ENCODE measurements at places on chromosomes 6 and 20.
A peak's percentile ranks its signal among the peaks of the same experiment; 100 is the strongest.

DNA sequence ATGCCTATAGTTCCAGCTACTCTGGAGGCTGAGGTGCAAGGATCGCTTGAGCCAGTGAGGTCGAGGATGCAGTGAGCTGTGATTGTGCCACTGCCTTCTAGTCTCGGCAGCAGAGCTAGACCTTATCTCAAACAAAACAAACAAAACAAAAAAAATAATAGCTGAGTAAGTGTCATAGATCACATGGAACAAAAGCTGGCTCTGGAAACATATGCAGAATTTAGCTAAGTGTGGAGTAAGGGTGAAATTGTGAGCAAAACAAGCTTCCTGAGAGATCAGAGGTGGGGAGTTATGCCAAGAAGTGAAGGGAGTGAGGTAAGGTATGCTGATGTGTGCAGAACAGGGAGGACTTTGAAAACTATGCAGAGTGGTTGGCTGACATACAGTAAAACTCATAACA, 18.7 kb downstream of the SGK1 start:
- DNase-seq = no peak

DNA sequence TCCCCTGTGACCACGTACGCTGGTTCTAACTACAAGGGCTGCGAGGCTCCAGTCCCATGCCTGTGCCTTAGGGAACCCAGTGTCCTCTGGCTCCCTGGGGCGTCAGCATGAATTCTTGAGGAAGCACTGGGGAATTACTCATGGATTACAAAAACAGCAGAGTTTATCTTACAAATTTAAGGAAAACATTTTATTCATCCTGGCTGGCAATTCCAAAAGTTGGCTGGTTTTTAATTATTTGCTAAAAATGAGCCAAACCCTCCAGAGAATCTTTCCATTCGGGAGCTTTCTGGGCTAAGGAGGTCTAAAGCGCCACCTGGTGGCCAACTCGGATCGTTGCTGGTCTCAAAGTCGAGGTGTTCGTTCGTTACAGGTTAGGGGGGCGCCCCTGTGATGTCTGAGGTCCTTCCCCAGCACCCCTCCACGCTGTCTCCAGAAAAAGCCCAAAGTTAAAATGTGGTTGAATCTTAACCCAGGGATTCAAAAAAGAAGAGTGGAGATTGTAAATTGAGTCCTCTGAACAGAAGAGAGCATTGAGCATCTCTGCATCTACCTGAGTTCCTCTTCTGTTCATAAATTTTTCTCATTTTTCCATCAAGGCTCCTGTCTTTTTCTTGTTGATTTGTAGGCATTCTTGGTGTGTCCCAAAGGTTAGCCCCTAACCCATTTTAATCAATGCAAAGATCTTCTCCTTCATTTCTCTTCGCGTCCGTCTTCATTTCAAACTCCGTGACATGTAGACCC, 99.4 kb downstream of the BFSP1 start:
- DNase-seq = peak; percentile 24

GRCh38 chr20:19448632-19449031, 236.2 kb downstream of the SLC24A3 start:
- no peak for DNase-seq

DNA sequence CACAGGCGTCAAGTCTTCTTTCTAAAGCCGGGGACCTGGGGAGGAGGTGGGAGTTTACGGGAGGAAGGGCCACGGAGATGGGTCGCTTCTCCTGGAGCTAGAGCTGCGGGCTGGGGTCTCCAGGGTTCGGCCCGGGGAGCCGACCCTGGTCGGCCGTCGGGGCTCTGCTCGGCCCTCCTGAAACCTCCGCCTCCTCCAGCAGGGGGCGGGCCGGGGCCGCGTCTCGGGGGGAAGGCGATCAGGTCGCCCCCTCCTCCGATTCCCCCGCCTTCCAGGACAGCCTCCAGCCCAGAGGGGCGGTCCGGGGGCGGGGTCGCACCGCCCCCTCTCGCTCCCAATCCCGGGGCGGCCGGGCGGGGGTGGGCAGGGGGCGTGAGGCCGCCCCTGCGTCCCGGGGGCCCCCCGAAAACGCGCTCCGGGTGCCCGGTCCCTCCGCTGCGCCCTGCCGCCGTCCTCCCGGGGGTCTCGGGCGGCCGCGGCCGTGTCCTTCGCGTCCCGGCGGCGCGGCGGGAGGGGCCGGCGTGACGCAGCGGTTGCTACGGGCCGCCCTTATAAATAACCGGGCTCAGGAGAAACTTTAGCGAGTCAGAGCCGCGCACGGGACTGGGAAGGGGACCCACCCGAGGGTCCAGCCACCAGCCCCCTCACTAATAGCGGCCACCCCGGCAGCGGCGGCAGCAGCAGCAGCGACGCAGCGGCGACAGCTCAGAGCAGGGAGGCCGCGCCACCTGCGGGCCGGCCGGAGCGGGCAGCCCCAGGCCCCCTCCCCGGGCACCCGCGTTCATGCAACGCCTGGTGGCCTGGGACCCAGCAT, at the start of gene CEBPB:
Gene CEBPB (plus strand): TSS at position 580 of the 814 bp plus-strand sequence. CDS start 204 bp downstream, at position 784.
- DNase-seq = peak; percentile 89

DNA sequence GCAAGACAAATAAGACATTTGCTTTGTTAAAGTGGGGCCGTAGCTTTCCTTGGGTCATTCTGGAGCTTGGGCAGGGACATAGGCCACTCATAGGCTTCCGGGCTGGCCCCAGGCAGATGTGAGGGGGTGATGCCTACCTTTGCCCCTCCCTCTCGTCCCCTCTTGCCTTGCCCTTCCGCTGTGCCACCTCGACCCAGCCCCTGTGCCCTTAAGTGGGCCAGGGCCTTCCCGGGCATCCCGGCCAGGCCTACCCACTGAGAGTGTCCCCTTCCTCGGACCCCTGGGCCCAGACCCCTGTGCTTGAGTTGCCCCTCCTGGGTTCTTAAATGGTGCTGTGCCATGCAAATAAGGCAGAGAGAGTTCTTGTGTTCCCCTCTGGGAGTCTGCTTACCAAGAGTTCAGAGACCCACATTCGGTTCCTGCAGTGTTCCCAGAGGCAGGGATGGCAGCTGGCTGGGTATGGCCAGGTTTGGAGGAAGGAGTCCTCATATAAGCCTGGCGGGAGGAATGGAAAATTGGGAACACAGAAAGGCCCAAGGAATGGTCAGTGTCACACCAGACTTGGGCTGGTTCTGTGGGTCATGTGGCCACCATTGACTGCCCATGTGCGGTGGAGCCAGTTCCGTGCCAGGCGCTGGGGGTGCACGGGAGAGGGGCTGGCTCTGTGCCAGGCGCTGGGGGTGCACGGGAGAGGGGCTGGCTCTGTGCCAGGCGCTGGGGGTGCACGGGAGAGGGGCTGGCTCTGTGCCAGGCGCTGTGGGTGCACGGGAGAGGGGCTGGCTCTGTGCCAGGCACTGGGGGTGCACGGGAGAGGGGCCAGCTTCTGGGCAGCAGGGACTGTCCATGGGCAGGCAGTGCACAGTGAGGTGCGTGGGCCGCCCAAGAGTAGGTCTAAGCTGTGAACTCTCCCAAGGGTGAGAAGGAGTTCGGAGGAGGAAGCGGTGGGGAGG, 173.5 kb upstream of the SNX9 start:
- DNase-seq = no peak

DNA sequence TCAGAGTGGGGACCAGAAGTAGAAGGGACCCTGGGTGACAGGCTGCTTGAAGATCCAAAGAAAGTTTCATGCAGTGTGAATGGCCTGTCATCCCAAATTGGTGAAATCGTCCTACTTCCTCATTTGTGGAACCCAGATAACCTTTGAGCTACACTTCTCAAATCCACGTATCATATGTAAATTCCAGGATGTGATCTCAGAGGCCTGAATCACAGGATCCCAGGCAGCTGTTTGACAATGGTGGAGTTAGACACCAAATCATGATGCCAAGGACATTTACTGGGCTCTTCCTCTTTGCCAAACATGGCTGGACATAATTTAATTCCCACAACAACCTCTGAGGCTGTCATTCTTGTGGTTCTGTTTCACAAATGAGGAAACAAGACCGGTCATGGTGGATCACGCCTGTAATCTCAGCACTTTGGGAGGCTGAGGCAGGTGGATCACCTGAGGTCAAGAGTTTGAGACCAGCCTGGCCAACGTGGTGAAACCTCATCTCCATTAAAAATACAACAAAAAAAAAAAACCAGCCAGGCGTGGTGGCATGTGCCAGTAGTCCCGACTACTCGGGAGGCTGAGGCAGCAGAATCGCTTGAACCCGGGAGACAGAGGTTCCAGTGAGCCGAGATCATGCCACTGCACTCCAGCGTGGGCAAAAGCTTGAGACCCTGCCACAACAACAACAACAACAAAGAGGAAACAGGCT, 39.9 kb upstream of the TTPAL start:
- no peak for DNase-seq

- DNase-seq = no peak
These were observed 89.9 kb downstream of the GPR6 start for GRCh38 chr6:110067837-110068591.

GRCh38 chr6:3026791-3027626, 27.3 kb downstream of the NQO2 start:
- DNase-seq = peak; percentile 59

GRCh38 chr20:25237610-25238318, 10.1 kb upstream of the PYGB start:
- no peak for DNase-seq

DNA sequence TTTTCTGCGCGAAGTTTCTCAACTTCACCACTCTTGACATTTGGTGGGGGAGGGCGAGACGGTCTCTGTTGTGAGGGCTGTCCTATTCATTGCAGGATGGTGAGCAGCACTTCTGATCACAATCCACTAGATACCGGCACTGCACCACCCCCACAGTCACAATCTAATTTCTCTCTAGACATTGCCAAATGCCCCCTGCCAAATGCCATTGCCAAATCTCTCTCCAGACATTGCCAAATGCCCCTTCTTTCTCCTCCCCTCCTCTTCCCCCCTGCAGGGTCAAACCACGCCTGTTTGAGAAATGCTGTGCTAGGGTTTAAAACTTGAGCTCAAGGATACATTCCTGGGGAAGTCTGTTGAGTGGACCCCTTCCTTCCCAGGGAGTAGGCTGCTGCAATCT, 603.5 kb upstream of the CDH4 start:
- no peak for DNase-seq

DNA sequence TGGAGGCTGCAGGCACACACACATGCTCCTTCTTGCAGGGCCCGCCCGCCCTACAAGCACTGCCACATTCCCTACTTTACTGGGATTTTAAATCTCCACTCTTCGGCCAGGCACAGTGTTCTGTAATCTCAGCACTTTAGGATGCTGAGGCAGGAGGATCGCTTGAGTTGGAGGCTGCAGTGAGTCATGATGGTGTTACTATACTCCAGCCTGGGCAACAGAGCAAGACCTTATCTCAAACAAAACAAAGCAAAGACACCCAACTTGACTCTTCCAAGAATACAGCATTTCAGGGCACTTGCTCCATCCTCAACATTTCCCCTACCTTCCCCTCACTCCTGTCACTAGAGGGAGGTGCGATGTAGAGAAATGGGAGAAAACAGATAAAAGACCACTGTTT, 194.0 kb downstream of the MYLK4 start:
- DNase-seq = no peak

GRCh38 chr6:36805096-36805797, 34.0 kb downstream of the CPNE5 start:
- no peak for DNase-seq

GRCh38 chr6:168888102-168888501, 365.5 kb downstream of the THBS2 start:
- no peak for DNase-seq

DNA sequence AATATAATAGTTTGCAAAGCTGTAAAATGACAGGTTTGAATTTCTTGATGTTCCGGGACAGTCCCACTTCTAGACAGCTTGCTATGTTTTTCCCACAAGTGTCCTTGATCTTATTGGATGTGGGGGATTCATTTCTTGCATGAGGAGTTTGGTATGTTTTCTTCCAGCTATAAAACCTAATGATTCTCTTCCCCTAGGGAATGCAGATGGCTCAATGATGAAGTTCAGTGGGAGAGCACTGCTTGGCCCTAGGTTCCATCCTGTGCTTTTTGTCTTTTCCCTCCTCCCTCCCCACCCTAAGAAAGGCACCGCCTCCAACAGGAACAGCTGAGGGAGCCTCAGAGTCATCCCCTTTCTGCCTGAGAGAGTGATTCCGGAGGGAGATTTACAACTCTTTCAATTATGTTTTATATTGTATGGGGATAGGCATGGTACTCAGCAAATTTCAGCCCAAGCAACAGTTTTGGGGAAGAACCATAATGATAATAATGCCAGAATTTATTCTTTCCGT, 149.2 kb downstream of the PHACTR1 start:
- no peak for DNase-seq

GRCh38 chr6:137692806-137693205, 174.3 kb upstream of the TNFAIP3 start:
- no peak for DNase-seq

DNA sequence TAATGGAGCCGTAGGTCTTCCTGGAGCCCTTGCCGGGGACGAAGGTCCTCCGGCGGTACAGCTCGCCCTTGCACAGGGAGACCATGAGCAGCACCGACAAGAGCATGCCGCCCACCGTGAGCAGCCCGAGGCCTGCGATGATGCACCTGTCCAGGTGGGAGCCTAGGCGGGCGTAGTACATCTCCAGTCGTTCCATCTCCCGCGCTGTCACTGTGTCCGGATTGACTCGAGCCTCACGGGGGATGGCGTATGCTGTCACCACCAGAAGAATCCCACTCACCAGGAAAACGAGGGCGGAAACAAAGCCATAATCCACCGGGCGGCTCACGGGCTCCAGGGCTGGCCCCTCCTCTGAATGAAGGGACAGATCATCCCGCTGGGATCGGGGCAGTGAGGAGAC, 3.8 kb downstream of the TMEM74B start:
- DNase-seq = no peak

- no peak for DNase-seq
These were observed 360.8 kb upstream of the ARID1B start for GRCh38 chr6:156416391-156416790.

GRCh38 chr6:11098004-11098403, 4.4 kb downstream of the SMIM13 start:
- DNase-seq = no peak

DNA sequence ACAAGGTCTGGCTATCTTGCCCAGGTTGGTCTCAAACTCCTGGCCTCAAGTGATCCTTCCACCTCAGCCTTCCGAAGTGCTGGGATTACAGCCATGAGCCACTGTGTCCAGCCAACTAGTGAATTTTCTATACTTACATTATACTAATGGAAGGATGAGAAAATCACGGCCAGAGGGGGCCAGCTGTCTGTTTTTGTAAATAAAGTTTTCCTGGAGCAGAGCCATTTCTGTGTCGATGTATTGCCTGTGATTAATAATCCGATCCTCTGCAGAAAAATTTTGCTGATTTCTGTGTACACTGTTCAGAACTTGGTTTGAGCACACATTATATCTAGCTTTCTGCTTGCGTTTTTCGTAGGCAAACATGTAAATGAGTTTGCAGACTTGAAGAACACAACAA, 28.8 kb downstream of the PTPRT start:
- DNase-seq = no peak

- DNase-seq = no peak
These were observed 145.3 kb downstream of the HIVEP2 start for GRCh38 chr6:142799639-142800038.

Data from activated B cell treated with CpG ODN at 0.5 μM for 24 hours (primary cell).